Esophagus squamous epithelium (tissue), 5 donors: ENCODE measurements at places on chromosomes 6 and 20.

- no peak for DNase-seq
Measured at GRCh38 chr6:155121699-155122098, 126.6 kb downstream of the TIAM2 start.

DNA sequence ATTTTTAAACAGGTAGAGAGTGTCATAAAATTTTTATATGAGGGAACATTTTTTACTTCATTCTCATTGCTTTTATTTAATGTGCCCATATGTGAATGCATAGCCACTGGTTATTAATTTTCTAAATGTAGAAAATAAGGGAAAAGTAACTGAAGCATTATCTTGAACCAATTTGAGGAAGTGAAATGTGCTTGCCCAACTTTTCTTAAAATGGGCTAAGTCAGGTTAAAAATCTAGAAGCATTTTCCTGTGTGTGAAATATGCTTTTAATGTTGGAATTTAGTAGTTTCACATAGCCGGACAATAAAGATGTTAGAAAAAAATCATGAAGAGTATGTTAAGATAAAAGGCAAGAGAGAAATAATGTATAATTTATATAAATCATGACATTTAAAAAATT, 3.8 kb downstream of the SEC23B start:
- DNase-seq = no peak

- no peak for DNase-seq
Measured at GRCh38 chr6:157885211-157885788, 62.3 kb downstream of the SNX9 start.

DNA sequence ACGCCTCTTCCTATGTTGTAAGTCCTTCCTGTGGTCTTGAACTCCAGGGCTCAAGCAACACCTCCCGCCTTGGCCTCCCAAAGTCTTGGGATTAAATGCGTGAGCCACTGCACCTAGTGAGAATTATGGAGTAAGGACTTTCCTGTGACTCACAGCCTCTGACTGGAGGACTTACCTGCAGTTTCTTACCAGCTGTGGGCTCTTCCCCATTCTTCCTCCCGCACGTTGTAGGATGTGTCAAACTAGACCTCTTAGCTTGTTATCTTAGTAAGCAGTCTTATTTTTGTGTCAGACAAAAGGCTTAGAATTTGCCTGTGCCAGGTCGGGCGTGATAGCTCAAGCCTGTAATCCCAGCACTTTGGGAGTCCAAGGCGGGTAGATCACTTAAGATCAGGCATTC, 30.9 kb downstream of the BAK1 start:
- no peak for DNase-seq

DNA sequence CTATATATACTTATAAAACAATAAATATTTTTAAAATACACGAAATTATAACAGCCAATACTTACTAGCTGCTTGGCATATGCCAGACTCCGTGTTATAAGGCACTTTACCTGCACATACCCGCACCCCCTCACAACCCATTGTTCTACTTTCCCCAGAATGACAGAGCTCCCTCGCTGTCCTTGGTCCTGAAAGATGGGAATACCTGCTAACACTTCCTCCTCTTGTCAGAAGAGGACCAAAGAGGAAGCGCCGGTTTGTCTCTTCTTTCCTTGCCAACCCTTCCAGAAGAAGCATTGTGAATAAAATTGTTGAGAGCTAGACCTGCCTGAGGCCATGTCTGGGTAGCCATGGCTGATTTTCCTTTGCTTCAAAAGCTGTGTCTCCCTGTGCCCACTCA, 149.3 kb downstream of the PTPRT start:
- no peak for DNase-seq

GRCh38 chr20:49510562-49511122, 28.2 kb upstream of the KCNB1 start:
- DNase-seq = no peak

GRCh38 chr20:16622501-16622900, 49.3 kb upstream of the KIF16B start:
- DNase-seq = no peak

GRCh38 chr6:28337121-28337520, 1.2 kb upstream of the ZSCAN31 start:
- no peak for DNase-seq

DNA sequence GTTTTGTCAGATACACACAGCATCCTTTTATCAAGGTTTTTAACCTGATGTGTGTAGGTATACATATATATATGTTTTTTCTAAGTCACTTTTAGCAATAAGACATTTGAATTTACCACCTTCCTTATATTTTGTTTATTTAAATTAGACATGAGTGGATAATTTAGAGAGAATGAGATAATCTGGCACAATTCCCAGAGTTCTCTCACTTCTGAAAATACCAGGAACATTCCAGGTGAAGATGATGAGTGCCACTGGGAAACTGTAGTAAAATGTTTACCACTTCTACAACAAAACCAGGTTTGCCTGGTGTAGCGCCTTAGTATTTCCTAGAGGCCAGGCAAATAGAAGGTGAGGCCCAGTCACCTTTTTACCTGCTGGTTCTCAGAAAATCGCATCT, 189.5 kb downstream of the TMEM242 start:
- no peak for DNase-seq

DNA sequence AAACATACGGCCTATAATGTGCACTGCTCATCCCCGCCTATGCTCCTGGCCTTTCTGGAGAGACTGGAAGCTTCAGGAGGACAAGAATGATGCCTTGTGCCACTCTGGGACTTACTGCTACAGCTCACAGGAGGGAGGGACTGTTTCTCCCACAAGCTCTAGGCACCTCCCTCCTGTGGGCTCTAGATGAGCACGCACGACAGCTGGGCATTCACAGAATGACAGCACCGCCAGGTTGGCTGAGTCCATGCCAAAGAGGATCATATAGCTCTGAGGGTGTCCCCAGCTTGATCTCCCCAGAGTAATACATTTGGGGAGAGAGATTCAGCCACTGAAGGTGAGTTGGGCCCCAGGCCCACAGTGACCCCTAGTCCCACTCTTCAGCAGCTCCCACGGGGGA, 10.1 kb upstream of the PGC start:
- DNase-seq = no peak

DNA sequence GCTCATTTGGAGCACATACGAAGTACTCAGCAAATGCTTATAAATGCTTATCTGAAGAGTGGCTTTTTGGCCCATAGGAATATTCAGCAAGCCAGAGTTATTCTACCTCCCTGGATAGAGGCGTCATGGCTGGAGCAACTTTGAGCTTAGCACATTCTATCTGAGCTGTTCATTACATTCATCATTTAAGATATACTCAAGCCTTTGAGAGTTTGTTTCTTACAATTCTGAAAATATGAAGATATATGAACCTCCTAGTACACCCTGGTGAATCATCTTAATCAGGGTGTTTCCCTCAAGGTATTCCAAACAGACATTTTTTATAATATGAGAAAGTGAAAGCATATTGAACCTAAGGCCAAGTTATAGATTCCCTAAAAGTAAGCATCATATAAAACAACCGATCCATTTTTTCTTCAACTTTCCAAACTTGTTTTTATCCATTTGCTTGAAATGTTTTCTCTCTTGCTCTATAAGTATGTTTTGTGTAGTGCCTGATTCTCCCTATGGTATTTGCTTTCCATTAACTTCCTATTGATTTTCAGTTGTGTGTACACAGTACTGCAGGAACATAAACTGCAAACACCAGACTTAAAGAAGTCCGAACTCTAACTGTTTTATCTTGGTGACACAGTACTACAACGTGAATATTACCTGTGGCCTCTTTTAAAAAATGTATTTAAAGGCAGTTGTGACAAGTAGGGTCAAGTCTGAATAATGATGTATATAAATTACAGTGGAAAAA, 139.7 kb upstream of the PTPRK start:
- DNase-seq = no peak

DNA sequence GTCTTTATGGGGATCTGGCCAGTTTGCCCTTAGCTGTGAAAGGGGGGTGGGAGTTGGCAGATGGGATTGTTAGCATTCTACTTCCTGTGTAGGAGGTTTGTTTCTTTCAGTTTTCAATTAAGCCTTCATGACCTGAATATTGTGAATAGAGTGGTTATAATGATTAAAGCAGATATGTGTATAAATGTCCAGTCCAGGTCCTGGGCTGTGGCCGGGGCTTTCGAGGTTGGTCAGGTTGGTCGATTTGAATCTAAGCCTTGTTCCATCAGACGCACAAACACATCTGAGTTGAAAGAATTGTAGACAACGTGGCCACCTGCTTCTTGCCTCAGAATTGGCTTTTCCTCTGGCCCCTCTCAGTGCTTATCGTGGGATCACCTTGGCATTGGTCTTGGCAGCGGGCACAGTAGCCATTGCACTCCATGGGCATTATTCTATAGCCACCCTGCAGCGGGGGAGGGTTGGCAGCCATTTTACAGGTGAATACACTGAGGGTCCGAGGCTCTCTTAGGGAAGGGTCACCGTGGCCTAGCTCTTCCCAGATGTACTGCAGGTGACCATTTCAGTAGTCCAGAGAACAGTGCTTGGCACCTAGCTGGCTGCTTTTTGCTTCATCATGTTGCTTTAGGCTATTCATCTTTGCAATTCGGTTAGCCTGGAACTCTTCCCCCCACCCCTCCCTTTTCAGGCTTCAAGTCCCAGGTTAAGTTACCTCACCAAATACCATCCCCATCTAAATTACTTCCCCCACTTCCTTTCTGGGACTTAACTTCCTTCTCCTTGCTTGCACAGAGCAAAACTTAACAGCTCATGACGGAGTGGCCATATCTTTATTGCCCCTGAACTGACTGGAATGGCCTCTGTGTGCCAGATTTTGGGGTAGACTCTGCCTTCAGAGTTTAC, 1.1 kb downstream of the RNF114 start:
- no peak for DNase-seq

DNA sequence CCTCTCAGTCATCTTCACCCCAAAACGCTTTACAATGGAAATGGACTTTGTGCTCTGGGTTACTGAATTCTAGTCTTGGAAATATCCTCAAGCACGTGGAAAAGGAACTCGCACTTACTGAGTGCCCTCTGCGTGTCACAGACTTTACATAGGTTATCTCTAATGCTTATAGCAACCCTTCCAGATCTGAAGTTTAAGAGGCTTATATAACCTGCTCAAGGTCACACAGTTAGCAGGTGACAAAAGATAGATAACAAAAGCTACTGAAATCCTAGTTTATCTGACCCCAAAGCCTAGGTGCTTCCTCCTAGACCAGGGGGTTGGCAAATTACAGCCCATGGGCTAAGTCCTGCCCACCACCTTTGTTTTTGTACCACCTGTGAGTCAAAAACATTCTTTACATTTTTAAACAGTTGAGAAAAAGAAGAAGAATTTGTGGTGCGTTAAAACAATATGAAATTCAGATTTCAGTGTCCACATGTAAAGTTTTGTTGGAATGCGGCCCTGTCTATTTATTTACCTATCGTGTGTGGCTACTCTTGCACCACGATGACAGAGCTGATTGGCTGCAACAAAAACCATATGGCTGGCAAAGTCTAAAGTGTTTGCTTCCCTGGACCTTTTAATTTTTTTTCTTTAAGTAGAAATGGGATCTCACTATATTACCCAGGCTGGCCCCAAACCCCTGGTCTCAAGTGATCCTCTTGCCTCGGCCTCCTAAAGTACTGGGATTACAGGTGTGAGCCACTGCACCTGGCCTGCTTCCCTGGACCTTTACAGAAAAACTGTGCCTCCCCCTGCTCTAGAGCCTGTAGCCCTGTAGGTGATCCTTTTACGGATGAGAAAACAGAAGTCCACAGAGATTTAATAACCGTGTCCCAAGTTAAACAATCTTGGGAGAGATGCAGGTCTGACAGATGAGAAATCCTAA, 110.2 kb upstream of the RREB1 start:
- DNase-seq = no peak

- no peak for DNase-seq
Measured at GRCh38 chr20:14711652-14712051, 374.2 kb upstream of the FLRT3 start.

DNA sequence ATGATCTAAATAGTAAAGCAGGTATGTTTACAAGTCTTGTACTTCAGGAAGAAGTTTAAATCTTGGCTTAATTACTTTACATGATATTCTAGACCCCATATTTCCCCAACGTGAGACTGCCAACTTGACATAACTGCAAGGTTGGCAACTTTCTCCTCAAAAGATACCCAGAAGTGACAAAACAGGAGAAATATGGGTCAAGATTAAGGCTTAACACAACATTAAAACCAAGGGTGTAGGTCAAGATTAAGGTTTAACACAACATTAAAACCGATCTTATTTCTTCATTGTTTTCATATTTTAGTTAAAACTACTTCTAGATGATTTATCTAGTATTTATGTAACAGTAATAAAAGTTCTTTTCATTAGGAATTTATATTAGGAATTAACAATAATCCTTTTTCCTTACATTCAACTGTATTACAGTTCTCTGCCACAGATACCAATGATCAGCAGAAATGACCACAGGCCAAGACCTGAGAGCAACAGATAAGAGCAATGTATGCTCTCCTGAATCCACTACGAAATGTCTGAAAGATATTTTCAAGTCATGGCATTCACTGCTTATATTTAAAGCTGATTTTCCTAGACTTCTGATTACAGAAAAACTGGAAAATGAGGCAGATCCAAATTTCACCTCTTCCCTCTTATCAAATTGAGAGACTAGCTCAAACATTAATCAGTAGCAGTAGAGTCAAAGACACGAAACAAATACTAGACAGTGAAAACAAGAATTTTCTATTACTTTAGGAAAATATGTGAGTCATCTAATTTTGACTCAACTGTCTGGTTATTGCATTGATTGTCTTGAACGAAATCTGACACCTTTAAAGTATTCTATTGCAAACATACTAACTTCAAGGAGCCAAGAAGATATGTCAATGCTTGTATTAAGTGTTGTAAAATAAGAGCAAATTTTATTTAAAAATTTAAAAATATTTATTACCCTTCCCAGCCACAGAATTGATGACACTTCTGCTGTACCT, 72.3 kb downstream of the RNGTT start:
- DNase-seq = no peak

DNA sequence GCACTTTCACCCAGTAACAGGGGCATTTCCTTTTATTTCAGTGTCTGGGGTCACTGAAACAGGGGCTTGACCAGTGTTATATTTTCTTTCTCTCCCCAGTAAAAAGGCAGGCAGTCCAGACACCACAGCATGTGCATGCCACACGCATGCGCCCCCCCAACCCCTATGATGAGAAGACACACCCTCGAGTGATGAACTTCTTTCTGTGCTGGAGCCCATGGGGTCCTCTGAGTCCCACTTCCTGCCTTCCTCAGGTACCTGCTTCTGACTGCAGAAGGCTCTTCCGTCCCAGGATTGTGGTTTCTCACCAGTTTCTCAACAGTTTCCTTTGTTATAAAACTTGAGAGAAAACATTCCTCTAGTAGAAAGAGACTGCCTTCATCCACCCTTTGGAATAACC, 45.7 kb upstream of the TMEM181 start:
- DNase-seq = no peak
